ENCODE measurements at places on chromosomes 11 and 22.

- DNase-seq: no peak
Observed at GRCh38 chr22:46972256-46972655, 209.8 kb downstream of the TBC1D22A start.

GRCh38 chr22:43789452-43789851, 22.7 kb downstream of the EFCAB6 start:
- peak; percentile 88 for DNase-seq

- no peak for DNase-seq
Observed at GRCh38 chr11:30605036-30605605, 19.0 kb upstream of the MPPED2 start.

DNA sequence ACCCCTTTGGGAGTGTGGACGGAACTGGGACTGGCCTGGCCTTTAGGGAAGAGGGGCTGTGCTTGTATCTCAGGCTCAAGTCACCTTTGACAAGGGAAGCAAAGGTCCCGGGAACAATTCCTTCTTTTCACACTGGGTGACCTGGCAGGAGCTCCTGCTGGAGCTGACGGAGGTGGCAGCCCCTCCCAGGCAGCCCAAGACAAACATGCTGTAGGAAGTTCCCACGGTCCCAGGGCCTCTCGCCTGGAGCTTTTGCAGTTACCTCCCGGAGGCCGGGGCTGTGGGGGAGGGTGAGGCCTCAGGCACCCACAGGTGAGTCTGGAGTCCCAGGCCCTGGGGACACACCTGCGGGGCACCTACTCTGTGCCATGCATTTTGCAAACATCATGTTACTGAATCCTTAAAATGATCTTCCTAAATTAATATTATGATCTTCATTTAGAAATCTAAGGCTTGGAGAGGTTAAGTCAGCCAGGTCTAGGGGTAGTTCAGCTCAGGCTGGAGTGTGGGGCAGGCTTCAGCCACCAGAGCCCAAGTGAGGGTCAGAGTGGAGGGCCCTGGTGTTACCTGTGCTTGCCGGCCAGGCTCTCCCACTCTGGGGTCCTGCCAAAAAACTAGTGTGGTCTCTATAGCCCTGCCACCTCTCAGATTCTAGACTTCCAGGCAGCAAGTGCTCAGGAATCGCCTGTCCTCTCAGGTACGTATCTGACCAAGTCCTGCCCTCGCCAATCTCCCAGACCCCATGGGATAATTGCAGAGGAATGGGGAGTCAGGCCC, 15.7 kb upstream of the MYEOV start:
- no peak for DNase-seq

DNA sequence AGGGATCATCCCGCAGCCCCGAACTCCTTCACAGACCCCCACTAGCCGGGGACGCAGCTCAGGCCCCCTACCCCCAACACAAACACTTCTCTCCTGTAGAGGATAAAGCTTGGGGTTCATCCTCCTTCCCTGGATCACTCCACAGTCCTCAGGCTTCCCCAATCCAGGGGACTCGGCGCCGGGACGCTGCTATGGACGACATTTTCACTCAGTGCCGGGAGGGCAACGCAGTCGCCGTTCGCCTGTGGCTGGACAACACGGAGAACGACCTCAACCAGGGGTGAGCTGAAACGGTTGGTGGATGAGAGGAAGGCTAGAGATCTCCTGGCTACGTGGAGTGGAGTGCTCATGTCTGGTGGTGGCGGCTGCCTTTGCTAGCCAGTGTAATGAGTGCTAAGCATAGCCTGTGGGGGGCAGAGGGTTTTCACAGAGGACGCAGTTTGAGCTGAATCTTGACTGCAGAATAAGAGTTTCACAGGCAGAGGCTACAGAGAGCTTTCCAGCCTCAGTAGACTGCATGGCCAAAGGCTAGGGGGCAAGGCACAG, 580 bp downstream of the ILK start:
- DNase-seq: peak; percentile 62

DNA sequence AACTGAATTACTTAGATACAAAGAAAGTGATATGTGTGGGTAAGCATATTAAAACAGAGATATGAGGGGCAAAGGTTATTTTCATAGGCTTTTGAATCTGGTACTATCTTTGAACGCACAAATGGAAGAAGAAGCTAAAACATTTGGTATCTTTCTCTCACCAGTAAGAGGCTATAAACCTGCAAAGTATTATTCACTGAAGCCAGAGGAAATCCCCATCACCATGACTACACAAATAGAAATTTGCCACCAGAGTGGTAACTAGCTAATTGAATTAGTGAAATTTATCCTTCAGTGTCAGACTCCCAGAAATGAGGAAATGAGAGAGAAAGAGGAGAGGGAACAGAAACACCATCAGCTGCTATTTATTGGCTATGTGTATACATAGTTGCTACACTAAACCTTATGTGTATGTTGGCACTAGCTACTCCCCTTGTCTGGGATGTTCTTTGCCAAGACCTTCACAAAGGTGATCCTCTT, 503.4 kb downstream of the DLG2 start:
- no peak for DNase-seq

DNA sequence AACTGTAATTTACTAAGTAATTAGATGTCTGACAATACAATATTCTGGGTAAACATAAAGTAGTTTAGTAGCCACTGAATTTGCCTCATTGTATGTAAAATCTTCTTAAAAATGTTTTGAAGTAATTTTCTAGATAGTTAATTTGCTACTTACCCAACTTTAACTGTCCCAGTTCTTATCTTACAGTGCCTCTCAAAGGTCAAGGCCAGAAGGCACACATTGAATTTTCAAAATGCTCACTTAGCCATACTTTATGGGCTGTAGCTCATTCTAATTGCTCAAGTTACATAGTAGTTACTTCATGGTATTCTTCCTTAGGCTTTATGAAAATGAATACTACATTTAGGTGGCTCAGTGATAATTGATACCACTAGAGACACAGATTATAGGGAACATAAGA, 666.6 kb downstream of the CNTN5 start:
- no peak for DNase-seq

DNA sequence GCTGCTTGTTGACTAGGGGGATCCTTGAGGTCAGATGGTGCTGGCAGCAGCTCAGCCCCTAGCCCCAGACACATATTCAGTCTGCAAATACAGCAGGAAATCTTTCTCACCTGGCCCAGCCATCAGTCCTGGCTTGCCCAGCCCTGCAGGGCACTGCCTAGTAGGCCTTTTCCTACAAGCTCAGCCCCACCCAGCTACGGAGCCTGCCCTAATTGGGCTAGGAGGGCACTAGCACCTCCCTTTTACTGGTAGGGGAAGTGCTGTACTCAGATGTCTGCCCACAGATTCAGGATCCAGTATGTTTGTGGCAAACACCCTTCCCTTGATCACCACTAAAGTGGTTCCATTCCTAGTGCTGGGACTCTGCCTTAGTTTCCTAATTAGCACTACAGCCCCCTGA, 257.1 kb upstream of the CADM1 start:
- DNase-seq: no peak
